COR-L47 (cell line): ENCODE measurements at places on chromosomes 1 and 21.
A peak's percentile ranks its signal among the peaks of the same experiment; 100 is the strongest.

DNA sequence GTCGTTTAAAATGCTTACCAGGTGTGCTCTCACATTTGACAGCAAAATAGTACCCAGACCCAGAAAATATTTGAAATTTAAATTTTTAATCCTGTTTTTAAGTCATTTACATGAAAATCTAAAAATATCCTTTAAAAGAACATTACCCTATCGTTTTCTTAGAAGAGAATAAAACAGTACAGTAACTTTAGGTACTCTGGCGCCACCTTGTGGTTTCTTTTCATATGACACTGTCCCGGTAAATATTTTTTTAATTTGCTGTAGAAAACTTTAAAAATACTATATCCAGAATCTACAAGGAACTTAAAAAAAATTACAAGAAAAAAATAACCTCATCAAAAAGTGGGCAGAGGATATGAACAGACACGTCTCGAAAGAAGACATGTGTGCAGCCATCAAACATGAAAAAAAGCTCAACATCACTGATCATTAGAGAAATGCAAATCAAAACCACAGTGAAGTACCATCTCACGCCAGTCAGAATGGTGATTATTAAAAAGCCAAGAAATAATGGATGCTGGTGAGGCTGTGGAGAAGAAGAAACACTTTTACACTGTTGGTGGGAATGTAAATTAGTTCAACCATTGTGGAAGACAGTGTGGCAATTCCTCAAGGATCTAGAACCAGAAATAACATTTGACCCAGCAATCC is 129.2 kb downstream of the RGS21 start:
- DNase-seq = no peak

GRCh38 chr1:214923278-214923915 is 159.1 kb upstream of the KCNK2 start:
- no peak for DNase-seq

GRCh38 chr1:25820247-25821111 is 725 bp downstream of the MTFR1L start:
- DNase-seq = peak; percentile 45

- peak; percentile 35 for DNase-seq
Measured at GRCh38 chr21:45910548-45911221, 70.9 kb upstream of the COL6A1 start.

GRCh38 chr1:181100015-181100905 is 11.8 kb downstream of the IER5 start:
- no peak for DNase-seq

DNA sequence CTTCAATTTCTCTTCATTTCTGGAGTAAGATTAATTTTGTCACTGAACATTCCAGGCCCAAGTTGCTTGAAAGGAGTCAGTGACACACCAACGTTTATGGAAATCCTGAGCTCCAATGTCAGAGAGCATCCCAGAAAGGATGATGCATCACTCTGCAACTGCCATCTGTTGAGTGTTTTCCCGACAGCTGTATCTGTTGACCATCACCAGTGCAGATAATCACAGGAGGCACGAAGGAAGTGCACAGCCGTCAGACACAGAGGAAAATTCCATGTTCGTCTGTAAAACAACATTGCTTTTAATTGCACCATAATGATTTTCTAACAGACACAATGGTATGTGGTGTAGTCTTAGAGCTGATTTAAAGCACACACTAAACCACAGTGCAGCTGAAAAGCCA is 376.7 kb upstream of the ADGRL2 start:
- no peak for DNase-seq

- peak; percentile 50 for DNase-seq
Measured at GRCh38 chr1:56396581-56396980, 182.8 kb downstream of the PLPP3 start.

DNA sequence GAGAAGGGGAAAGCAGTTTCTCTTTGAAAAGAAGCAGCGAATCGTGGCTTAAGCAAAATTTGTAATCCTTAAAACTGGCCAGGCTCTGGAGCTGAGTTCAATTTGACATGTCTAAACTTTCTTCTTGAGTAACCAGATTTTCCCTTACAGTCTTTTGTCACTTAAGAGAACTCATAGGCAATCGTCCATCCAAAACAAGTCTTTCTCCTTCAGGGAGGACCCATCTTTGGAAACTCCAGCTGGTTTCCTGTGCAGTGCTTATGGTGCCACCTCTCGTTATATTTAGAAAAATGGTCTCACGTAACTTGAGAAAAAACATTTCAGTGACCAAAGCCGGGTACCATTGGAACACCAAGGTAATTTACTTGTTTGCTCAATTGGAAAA is 1.8 kb upstream of the PTTG1IP start:
- DNase-seq = no peak

DNA sequence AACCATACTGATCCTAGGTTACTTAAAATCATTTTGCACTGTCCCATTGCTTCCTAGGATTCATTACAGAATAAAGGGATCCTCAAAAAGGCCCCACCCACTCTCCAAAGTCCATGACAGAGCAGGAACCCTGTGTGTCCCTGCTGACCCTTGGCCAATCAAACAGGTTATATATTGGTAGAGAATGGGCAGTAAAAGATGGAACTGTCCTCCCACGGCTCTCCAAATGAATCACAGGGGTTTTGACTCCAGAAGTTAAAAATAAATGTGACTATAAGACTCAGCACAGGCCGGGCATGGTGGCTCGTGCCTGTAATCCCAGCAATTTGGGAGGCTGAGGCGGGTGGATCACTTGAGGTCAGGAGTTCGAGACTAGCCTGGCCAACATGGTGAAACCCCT is 65.5 kb downstream of the ACOT7 start:
- no peak for DNase-seq

GRCh38 chr1:240255922-240256321 is 164.2 kb downstream of the FMN2 start:
- no peak for DNase-seq

DNA sequence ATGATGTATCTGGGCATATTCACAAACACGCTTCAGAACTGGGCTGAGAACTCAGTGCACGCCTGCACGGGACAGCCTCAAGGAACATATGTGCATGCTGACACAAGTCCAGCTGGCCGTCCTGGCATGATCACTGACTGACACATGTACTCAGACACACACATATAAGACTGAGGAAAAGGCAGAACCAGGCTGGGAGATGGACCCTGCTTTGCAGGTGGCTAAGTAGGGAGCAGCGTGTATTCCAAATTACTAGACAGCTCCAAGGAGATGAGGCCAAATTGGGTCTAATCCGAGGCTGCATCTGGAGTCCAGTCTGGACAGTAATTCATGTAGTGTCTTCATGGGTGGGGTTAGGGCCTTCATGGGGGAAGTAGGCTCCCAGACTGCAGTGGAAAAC is 41.4 kb upstream of the GJB5 start:
- no peak for DNase-seq

DNA sequence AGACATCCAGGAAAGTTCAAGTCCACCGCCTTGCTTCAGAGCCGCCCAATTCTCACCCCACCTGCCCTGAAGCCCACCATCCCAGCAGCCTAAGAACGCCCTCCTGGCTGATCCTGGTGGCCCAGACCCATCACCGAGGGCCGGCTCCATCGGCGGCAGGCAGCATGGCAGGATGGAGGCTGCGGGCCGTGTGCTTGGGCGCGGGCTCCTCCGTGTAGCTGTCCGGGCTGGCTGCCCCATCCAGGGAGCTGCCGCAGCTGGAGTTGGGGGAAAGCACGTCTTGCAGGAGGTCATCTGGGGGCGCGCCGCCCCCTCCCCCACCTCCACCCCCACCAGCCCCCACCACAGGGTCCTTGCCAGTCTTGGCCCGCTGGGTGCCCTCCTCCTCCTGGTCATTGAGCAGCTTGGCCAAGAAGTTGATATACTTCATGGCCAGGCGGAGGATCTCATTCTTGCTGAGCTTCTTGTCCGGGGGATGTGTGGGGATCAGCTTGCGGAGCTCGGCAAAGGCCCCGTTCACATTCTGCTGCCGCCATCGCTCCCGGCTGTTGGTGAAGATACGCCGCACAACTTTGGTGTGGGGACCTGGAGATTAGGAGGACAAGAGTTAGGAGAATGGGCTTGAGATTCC is 12.3 kb downstream of the TAL1 start:
- DNase-seq = no peak

GRCh38 chr1:38624336-38625039 is 235.1 kb downstream of the RRAGC start:
- peak; percentile 26 for DNase-seq

DNA sequence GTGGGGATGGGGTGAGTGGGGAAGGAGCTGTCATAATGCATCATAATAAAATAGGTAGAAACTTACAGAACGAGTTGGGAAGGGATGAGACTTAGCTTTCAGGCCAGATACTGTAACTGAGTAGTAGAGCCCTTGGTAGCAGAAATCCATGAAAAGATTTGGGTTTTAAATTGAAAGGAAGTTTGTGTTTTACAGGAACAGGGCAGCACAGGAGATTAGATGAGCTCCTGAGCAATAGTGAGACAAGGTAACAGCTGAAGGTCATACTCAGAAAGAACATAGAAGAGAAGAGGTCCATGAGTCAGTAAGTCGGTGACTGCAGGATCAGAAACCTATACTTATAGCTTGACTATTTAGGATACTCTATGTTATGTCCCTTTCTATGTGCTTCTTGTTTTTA is 7.3 kb downstream of the MAP10 start:
- no peak for DNase-seq

GRCh38 chr1:4045397-4046010 is 145.4 kb upstream of the C1orf174 start:
- no peak for DNase-seq

DNA sequence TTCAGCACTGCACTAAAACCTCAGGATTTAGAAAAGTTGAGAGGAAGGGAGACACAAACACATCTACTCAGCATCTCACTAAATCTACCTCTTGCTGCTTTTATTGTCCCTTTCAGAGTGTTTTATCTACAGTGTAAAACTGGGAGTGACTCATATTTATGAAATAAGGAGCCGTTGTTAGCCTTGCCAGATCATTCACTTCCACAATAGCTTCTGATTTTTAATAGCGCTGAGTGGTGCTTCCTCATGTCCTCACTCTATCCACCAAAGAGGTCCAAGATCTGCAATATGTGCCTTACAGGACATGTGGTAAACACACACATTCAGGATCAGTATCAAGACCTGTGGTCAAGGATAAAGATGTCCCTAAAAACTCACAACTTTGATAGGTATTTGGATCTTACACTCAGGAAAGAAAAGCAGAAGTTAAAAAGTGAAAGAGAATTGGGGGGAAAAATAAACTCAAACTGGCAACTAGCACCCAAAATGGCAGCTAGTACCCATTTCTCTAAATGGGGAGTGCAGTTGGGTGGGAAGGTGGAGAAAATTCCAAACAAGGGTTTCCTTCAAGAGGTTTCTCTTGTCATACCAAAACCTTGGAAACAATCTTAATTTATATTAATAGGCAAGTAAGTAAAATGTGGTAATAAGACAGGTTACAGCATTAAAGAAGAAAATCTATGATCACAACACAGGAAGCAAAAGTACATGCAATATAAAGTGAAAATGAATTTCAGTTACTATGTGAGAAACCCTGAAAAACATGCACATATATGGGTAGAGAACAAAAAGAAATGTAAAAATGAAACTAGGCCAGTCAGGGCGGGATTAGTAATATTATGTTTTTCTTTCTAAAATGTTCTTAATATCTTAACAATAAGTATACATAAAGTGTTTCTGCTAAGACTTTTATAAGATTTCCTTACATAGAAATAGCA is 15.9 kb downstream of the DUSP10 start:
- no peak for DNase-seq

DNA sequence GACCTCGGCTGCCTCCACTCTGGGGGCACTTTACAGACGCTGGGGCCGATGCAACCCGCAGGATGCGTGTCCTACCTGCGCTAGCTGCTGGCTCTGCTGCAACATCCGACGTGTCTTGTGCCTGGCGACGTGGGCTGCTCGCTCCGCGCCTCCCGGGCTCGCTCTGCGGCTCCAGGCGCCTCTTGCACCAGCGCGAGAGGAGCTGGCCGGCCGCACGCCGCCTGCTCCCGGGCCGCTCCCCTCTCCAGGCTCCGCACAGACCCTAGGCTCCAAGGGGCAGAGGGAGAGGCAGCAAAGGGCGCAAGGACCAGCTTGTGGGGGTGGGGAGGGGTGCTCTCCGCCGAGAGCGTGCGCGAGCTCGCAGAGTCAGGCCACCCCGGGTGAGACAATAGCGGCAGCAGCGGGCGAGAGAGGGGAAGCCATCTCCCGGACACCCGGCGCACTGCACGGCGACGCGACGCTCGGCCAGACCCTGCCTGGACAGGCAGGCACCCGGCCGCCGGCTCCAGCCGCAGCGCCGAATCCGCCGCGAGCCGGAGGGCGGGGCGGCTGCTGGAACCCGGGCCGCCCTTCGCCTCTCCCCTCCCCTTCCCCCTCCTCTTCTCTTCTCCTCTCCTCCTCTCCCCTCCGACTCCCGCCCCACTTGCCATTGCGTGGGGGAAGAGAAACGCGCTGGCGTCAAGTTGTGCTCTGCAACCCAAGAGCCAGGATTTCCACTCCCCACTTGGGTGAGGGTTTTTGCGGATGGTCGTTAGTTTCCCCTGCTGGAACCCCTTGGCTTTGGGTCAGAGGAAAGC is at the start of gene PIK3C2B:
PIK3C2B (minus strand) TSS at position 525 of the 797 bp plus-strand sequence. CDS start 25,003 bp downstream, outside the sequence.
- peak; percentile 69 for DNase-seq

DNA sequence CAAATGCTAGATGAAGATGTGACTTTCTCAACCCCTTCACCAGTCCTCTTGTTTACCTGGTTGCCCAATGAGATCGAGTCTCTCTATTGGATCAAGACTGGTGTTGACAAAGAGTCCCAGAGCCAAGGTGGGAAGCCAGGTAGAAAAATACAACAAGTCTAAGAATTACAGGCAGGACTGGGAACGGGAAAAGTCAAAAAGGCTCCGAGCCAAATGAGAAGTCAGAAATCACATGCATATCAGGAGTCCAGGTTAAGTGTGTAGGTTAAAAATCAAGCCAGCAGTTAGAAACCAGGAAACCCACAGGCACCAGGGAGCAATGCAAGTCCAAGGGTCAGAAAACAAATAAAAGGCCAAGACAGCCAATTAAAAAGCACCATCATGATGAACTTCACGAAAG is 27.4 kb upstream of the DUSP23 start:
- DNase-seq = no peak

DNA sequence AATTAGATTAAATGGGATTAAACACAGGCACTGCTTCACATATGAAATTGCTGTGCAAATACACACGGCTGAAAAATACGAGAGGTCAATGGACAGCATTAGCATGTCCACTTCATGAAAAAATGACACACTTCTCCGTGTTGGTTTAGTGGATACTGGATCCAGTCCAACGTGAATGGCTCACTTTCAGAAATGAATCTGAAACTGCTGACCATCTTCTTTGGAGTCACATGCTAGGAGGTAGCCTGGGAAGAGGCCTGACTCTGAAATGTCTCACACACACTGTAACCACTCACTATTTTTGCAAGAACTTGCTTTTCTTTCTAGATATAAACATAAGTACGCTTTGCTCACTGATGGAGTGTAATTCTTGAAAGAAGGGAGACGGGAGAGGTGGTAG is 127.3 kb downstream of the HLCS start:
- no peak for DNase-seq

DNA sequence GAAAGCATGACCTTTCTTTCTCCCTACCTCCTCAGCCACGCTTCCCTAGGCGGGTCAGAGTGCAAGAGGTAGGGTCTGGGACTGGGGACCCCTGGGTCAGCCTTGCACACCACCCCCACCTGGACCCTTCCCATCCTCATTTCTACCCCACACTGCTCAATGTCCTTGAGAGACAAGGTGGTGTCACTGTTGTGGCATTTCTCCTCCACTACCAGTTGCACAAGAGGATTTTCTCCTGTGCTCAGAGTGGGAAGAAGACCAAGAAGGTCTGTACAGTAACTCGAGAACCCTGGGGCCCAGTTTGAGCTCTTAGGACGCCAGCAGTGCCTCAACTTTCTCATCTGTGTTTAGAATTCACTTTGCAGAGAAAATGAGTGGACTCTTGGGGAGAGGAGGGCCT is 49.4 kb upstream of the CD34 start:
- DNase-seq = no peak

GRCh38 chr1:77539519-77540142 is 142.8 kb downstream of the ZZZ3 start:
- DNase-seq = no peak

GRCh38 chr21:32645261-32646182 is 33.3 kb upstream of the CFAP298 start:
- DNase-seq = no peak
